ENCODE measurements at places on chromosomes 11 and 22.

DNA sequence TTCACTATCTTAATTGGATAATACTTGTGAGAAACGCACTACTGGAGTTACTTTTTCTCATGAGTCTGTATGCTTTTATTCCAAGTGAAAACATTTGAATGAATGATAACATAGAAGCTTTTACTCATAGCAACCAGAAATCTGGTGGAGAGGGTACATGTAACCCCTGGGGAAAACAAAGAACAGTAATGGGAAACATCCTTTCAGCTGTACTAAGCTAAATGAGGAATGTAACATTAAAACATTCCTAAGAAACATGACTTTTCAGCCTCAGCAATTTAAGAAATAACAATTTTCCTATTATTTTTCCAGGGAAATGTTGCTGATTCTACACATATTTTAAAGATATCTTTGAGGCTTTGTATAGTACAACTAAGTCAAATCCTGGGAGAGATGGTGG lies 97.2 kb upstream of the CEP126 start:
- DNase-seq = no peak

GRCh38 chr22:45997777-45998637 lies 21.0 kb upstream of the WNT7B start:
- no peak for DNase-seq

GRCh38 chr11:87425943-87426342 lies 388.2 kb downstream of the TMEM135 start:
- DNase-seq = no peak

DNA sequence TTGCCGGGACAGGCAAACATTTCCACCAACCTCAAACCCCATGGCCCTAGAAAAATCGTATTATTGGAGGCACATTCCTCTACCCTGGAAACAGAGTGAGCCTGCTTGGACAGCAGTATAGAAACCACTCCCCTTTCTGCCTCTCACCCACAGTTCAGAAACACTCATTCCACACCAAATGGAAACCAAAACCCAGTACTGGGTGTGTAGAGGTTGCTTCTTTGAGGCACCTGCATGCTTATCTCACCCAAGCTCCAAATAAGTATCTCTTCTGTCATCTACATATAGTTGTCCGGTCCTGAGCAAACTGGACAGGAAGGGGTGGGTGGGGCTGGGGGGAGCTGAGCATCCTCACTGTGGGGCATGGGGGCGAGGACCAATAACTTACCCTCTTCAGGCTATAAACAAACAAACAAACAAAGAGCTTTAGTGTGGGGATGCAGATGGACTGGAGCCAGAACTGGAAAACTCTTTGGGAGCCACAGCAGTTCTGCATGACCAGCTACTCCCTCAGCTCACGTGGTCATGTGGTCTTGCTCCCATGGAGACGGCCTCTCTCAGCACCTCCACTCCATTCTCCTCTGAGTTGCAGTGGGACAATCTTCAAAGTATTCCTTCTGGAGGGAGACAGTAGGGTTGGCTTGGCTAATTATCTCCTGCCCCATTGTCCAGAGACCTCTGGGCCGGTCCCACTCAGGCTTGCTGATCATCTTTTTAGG lies 1.0 kb upstream of the PLAAT2 start:
- DNase-seq = no peak

DNA sequence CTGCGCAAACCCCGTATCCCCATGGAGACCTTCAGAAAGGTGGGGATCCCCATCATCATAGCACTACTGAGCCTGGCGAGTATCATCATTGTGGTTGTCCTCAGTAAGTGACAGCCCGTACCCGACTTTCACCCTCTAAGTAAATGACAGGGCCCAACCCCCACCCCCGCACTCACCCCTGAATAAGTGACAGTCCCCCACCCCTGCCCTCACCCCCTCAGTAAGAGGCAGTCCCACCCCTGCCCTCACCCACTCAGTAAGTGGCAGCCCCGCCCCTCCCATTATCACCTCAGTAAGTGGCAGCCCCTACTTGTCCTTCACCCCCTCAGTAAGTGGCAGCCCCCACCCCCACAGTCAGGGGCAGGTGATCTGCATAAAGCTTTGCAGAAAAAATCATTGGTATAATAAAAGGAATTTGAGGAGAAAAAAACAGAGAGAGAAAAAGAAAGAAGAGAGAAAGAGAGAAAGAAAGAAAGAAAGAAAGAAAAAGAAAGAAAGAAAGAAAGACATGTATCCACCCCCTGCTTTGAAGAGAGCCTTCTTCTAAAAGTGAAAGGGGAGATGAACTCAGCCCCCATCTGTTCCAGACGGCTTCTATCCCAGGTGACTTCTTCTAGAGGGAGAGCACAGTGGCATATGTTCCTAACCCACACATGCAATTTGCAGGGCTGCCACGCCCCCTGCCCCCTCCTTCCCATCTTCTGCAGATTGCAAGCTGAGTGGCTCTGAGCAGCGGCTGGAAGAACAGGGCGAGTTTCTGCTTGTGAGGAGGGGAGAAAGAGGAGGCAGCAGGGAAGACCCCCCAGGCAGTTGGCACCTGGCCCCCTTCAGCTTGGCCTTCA lies 12.5 kb upstream of the SMIM35 start:
- DNase-seq = no peak

DNA sequence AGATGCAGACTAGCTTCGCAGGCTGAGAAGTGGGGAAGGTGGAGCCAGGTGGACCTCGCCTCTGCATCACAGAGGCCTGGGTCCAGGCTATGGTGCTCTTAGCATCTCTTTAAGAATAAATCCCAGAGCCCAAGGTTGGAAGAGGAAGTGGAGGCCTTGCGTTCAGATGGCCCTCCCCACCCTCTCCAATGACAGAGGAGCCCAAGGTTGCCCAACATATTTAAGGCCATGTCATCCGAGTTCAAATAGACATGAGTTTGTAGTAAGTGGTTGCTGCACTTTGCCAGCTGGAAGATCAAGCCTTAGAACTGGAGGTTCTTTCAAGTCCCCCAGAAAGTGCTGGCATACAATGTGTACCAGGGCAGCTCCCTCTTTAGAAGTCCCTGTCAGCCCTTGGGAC lies 47.1 kb upstream of the HORMAD2 start:
- DNase-seq = no peak

DNA sequence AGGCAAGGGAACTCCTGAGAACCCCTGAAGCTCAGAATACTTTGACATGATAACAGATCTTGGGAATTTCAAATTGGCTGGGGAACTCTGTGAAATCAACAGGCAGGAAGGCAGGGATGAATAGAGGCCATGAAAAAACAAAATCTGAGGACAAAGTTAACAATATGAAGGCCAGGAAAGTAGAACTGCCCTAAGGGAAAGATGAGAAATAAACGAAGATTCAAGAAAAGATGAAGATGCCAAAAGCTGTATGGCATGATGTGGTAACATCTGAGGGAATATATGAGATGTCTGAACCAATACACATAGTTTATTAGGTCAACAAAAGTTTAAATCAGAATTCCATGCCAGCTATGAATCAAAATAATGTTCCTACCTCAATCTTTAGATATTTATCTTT lies 25.0 kb downstream of the SERGEF start:
- DNase-seq = no peak

GRCh38 chr11:112100462-112100861 lies 13.8 kb downstream of the SDHD start:
- DNase-seq = no peak

GRCh38 chr22:40270031-40270430 lies 76.3 kb upstream of the ADSL start:
- no peak for DNase-seq

DNA sequence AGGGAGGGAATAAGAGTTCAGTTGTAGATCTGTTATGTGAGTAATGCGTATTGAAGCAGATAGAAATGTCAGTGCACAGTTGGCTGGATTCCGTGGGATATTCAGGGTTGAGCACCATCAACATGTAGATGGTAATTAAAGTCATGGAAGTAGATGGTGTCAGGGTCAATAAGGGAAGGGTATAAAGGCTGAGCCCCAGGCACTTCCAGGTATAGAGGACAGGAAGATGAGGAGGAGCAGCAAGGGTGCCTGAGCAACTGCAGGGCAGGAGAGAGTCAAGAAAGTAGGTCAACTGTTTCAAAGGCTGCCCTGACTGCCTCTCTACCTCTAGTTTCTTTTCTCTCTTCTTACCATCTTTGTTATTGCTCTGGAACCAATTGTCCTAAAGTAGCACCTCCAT lies 85.9 kb downstream of the MICAL2 start:
- no peak for DNase-seq

DNA sequence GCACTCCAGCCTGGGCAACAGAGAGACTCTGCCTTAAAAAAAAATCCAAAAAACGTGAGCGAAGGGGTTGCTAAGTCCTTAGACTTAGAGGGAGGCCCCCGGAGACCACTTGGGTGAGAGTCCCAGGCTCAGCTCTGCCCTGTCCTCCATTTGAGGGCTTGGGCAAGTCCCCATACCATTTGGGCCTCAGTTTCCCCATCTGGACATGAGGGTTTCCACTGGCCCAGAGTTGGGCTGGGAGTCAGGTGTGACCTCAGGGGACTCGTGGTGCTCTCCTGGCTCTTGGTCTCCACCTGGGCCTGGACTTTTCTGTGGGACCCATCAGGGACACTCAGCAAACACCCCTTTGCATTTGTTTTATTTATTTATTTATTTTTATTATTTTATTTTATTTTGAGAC lies 35.2 kb upstream of the CSNK1E start:
- no peak for DNase-seq

DNA sequence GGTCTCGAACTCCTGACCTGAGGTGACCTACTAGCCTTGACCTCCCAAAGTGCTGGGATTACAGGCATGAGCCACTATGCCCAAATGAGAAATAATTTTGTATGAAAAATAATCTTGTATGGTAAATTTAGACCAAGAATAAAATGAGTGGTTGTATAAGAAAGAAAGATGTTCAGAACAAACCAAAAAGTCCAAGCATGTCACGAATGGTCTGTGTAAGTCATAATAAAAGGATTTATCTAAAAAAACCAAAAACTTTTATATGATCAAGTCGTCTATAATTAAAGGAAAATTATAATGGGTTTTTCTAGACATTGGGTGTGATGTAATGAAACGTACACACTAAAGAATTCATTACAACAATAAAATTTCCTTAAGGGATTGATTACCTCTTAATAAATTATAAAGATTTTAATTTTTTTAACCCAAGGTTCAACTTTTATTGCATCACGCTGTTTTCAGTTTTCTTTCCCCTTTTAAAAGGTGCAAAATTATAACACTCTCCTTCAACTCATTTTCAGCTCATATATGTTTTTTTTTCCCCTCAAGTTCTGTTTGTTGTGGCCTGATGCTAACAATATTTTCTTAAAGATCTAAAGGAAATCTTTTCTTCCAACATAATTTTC lies 8.9 kb upstream of the AQP11 start:
- DNase-seq = no peak

GRCh38 chr11:98003606-98004371 lies 1017.0 kb upstream of the CNTN5 start:
- DNase-seq = no peak

DNA sequence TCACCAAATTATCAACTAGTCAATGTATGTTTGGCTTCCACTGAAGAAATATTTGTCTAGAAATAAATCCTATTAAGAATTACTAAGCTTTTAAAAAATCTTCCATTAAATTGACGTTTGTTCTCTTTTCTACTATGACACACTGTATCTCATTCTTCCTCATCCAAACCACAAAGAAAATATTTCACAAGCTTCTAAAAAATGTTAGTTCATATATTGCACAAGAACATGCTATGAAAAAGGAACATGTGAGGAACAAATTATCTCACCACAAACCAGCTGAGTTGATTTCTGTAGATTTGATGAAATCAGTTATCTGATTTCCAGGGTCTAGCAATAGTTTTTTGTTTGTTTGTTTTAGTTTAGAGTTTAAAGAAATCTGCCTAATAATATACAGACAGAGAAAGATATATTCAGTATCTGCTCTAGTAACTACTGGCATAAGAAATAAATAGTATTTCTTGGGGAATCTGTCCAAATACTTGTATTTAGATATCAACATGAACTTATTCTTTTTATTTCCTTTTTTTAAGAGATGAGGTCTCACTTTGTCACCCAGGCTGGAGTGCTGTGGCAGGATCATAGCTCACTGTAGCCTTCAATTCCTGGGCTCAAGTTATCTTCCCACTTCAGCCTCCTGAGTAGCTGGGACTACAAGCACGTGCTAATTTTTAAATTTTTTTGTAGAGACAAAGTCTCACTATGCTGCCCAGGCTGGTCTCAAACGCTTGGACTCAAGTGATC lies 161.7 kb downstream of the ATG16L2 start:
- DNase-seq = no peak
